ENCODE measurements at places on chromosomes 11 and 22. TPM values are rescaled to one million over a fixed set of nuclear protein-coding genes. Genes with fewer than 3 reads are reported as not detected.

GRCh38 chr11:75899806-75900205 lies 84.8 kb downstream of the UVRAG start:
- DNase-seq, result no peak

DNA sequence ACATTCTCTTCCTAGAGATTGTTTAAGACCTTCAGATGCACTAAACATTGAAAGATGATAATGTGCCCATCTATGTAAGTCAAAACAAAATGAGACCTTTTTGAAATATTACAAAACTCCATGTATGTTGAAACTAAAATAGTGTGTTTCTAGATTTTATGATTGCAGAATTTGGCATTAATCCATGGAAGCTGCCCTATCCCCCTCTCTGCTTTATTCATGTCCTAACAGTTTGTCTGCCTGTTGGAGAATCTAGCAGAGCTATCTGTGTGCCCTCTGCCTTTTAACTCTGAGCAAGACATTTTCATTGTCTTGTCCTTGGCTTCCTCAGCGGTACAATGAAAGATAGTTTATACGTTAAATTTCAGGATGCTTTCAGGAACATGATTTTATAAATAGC lies 105.5 kb downstream of the FAT3 start:
- DNase-seq, result no peak

DNA sequence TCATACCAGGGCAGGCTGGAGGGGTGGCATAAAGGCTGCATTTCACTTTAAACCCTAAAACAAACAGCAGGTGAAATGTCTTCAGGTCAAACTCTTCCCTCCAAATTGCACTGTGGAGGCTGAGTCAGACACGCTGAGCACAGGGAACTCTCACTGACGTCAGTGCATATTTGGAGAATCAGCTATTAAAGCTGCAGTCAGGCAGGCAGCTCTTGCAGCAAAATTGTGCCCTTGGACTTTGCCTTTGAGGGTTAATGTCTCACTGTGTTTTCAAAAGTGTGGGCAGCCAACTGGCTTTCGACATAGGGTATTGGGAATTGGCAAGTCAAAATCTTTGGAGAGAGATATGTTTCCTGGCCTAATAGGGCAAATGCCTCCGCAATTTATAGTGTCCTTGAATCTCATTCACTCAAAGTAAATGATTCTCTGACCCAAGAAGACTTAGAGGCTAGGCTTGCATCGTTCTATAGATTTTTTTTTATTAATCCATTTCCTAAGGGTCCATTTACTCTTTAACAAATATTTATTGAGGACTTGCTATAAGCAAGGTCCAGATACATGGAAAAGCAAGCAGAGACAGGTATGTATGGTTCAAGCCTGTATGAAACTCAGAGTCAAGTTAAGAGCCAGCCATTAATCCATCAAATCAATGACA lies 27.7 kb upstream of the SMCO4 start:
- peak; percentile 8 for DNase-seq

DNA sequence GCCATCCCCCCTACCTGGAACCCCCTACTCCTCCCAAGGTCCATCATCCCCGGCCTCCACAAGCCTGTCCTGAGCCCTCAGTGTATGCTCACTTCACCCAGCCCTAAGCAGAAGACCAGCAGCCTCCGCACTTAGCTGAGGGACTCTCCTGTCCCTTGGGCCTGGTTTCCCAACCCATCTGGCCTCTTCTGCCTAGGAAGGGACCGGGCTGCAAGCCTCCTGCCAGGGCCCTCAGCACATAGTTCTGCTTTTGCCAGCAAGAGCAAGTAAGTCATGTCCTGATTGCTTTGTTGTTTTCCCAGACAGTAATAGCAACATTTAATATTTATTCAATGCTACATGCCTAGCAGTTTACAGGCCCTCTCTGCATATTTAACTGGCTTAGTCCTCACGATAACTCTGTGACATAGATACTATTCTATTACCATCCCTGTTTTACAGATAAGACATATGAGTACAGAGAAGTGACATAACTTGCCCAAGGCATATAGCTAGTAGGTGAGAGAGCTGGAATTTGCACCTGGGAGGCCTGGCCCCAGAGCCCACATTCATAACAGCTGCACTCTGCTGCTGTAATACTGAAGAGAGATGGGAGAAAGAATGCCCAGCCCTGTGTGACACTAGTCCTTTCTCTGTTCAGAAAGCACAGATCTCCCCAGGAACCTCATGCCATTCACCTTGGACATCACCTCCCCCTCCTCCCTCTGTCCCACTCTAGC lies 139.2 kb downstream of the PARVA start:
- DNase-seq, result no peak

DNA sequence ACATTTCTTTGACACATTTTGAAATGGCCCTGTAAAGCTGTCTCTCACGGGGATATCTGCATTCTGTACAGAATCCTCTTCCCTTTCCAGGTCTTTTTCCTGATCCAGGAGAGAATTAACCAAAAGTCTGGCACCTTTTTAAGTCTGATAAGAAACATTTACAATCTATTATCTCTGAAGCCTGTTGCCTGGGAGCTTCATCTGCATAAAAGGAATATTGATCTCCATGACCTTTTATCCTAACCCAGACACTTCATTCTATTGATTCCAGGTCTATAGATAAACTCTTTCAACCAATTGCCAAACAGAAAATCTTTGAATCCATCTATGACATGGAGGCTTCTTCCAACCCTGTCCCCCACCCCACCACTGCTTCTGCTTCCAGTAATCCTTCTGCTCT lies 33.7 kb upstream of the EI24 start:
- no peak for DNase-seq

DNA sequence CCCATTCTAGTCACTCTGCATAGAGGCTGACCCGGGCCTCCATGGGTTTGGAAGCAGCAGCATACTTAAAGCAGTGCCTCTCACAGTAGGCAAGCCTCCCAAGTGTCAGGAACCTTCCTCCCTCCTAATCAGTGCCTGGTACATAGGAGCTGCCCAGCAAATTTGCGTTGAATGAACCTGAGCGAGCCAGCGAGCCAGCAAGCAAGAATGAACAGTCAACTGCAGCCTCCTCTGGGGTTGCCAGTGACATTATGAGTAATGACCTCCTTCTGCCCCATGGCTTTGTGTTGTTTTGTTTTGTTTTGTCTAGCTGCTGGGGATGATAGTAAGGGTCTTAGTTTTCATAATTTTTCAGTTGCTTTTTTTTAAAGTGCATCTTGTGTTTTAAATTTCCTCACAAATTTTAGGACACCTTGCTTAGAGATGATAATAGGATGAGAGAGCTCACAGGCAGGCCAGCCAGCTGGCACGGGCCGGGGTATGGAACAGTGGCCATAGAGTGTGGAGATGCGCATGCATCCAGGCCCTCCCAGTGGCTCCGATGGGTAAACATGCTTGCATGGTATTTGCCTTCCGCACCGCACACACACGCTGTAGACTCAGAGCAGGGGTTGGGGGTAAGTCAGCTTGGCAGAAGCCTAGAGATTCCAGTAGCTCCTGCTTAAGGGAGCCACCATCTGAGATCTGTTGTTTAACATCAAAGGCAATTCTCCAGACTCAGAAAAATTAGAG lies 36.1 kb downstream of the TTC12 start:
- DNase-seq, result no peak

DNA sequence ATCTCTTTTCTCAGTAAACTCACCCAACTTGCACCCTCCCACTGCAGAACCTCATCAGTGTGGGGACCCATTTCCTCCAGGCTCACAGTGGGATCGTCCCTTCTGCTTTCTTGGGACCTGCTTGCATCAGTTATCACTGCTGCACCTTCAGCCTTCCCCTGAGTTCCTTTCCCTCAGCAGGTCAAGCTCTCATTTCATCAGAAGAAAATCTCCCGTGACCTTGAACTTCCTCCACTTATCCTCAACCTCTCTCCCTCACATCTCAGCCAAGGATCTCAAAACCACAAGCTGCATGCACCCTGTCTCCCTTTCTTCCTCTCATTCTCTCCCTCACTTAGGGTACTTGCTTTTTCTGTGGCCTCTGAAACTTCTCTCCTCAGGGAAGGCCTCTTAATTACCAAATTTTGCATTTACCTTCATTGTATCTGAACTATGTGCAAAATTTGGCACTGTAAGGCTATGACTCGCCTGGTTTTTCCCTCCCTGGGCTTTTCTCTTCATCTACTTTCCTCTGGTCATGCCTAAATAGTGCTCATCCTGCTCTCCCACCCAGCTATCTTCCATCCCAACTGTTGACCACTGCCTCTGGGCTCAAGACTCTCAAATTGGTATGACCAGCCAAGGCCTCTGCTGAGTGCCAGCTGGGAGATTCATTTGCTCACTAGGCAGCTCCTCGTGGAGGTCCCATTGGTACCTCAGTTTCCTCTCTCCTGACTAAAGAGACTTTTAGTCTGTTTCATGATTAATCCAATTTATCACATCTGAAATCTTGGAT lies 2.7 kb upstream of the RCE1 start:
- DNase-seq, result no peak

- peak; percentile 25 for DNase-seq
These were observed 152.9 kb downstream of the FEZ1 start for GRCh38 chr11:125343086-125343717.

GRCh38 chr11:94832604-94833235 lies 64.6 kb downstream of the AMOTL1 start:
- DNase-seq, result no peak

GRCh38 chr22:47333625-47334024 lies 571.2 kb downstream of the TBC1D22A start:
- peak; percentile 41 for DNase-seq

DNA sequence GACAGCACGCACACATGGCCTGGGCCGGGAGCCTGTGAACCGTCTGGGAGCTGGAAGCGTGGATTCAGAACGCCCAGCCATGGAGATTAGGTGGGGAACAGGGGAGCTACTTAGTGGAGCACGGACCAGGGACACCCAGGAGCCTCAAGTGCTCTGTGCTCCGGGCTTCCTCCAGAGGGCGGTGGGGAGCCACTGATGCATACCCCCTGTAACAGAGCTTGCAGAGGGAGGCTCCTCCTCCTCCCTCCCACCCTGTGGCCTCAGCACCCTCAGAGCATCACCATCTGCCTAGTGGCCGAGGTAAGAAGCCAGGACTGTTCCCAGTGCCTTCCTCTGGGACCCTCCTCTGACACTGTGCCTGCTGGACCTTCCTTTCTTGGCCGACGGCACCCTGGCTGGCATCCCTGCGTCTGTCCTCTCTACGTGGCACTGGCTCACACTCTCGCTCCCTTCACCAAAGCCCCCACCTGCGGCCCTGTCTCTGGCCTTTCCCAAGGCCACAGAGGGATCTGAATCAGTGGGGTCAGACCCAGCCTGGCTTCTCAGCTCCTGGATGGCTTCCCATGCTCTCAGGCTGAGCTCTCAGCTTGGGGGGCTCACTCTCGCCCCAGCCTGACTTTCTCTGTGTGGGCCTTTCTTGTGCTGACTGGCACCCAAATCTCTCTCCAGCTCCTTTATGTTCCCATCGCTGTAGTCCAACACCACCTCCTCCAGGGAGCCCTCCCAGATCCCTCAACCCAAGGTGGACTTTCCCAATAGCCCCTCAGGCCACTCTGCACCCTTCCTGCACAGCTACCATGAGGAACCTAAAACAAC lies 780.9 kb downstream of the BRD1 start:
- peak; percentile 83 for DNase-seq

GRCh38 chr22:21761086-21761485 lies 25.5 kb upstream of the YPEL1 start:
- no peak for DNase-seq

GRCh38 chr11:123480290-123480815 lies 50.3 kb downstream of the GRAMD1B start:
- DNase-seq, result no peak

- DNase-seq, result no peak
These were observed 42.9 kb upstream of the DAGLA start for GRCh38 chr11:61637277-61637676.

Gene SLC22A25
- not detected for total RNA-seq

Gene GGTLC3
- total RNA-seq, result not detected

Gene UPK3A
- not detected for total RNA-seq

Gene OR5B21
- total RNA-seq, result not detected

Gene PYGM
- 0.08 TPM for total RNA-seq

Gene SERPING1
- not detected for total RNA-seq

Gene EIF4ENIF1
- 6.9 TPM for total RNA-seq

Gene OR8G5
- not detected for total RNA-seq

Gene RASD2
- 0.37 TPM for total RNA-seq

Gene HPS5
- 196 TPM for total RNA-seq

Gene TNNT3
- total RNA-seq, result not detected

Gene TMPRSS5
- 2.0 TPM for total RNA-seq

Gene KDM4E
- not detected for total RNA-seq

Measured in SK-MEL-5 (cell line).